Stimulated activated CD4-positive, alpha-beta T cell treated with anti-CD3 and anti-CD28 coated beads, Interleukin-1b, Interleukin-23, amount 100 ng/mL, for 1 hour (primary cell): ENCODE measurements at places on chromosomes 7 and 10.

- DNase-seq, result no peak
Measured at GRCh38 chr10:124014416-124015154, 78.8 kb downstream of the CHST15 start.

GRCh38 chr10:95262763-95263518, 27.9 kb downstream of the PDLIM1 start:
- DNase-seq, result no peak

GRCh38 chr10:44990965-44991364, 9.8 kb upstream of the ZNF22 start:
- no peak for DNase-seq

GRCh38 chr7:76512941-76513816, 2.8 kb downstream of the UPK3B start:
- no peak for DNase-seq

DNA sequence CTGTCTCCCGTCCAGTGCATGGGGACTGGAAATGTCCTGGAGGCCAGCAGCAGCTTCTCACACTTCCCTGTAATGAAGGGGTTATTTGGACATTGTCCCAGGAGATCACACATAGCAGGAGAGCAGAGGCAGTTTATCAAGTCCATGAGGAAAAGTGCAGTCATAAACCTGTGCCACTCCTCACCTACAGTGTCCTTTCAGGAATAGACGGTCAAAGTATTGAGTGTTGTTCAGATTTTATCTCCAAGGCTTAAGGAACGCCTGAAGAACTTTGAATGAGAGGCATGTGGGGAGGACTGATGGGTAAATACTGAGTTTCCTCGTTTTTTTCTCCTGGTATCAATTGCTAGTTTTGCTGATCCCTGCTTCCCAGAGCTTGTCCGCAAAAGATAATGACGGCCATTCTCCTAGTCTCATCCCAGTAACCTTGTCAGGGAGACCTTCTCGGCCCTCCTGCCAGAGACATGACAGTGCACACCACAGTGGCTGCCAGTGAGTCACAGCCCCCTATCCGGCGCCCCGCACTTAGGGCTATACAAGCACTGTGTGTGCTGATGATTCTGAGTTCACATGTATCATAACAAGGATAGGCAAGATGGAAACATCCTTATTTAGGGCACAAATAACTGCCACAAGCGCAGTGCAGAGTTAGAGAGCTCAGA, 495.5 kb upstream of the MGMT start:
- no peak for DNase-seq

- DNase-seq, result no peak
Measured at GRCh38 chr10:58638388-58638787, 125.7 kb downstream of the BICC1 start.

GRCh38 chr7:138460649-138461607, 869 bp downstream of the TRIM24 start:
- DNase-seq, result peak; percentile 21

GRCh38 chr10:102868911-102869257, 386 bp upstream of the AS3MT start:
- no peak for DNase-seq

DNA sequence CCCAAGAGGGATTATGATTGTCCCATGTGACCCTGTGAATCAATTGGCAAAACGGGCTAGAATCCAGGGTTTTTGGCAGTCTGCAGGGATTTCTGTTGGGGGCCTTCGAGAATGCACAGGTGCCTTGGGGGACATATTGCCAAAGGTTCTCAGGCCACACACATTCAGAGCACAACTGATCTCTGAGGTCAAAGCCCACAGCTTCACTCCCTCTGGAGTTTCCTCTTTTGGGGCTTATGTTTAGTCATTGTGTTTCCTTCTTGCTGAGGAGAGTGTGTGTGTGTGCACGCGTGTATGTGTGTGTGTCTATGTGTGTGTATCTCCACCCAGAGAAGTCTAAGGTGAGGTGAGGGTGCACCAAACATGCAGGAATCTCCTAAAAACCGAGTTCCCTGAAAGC, 8.8 kb downstream of the PPIF start:
- DNase-seq, result no peak

- no peak for DNase-seq
Measured at GRCh38 chr7:80646083-80646865, 7.8 kb downstream of the CD36 start.

GRCh38 chr10:120131183-120131582, 238.7 kb downstream of the SEC23IP start:
- DNase-seq, result no peak

- no peak for DNase-seq
Measured at GRCh38 chr10:96124230-96125141, 5.6 kb upstream of the ZNF518A start.

- DNase-seq, result no peak
Measured at GRCh38 chr7:5450549-5451327, 27.1 kb upstream of the TNRC18 start.

- no peak for DNase-seq
Measured at GRCh38 chr7:23062452-23062851, 43.1 kb upstream of the KLHL7 start.

DNA sequence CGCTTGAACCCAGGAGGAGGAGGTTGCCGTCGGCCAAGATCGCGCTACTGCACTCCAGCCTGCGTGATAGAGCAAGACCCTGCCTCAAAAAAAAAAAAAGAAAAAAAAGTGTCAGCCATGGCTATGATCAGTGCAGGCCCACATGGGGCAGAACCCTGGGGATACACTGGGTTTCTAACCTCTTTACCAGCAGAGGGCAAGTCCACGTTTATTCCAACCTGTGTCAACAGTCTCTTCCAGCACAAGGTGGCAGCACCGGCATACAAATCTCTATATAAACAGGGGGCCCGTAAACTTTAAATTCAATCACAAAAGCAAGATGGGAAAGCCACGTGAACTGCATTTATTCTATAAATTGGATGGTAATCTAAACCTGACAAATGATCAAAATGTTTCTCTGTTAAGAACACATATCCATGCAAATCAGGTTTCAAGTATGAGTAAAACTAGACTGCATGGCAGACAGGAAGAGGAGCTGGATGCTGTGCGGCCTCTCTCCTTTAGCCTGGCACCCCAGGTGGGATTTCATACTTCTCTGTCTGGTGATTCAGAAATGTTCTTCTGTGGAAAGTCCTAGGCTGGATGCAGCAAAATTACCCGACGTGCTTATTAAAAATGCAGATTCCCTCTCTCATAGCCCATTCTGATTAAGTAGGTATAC, 60.0 kb upstream of the STEAP1B start:
- DNase-seq, result peak; percentile 39
